CD4-positive, alpha-beta T cell treated with Interleukin-12 subunit alpha and Interleukin-12 subunit beta, for 1 hour (primary cell): ENCODE measurements at places on chromosomes 16 and 17.
A peak's percentile ranks its signal among the peaks of the same experiment; 100 is the strongest.

DNA sequence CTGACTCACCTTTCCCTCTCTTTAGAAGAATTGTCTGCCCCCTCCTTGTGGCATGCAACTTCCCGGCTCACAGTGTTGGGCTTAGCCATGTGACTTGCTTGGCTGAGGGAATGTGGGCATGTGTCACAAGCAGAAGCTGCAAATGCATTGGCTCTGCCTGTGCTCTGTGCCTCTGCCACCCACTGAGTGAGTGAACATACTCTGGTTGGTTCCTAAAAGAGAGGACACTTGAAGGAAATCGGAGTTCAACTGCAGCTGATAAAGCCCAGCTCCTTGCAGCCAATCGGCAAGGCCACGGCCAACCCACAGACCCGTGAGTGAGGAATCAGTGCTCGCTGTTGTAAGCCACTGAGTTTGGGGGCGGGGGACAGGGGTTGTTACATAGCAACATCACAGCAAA lies 10.9 kb upstream of the GINS2 start:
- DNase-seq, result no peak

- no peak for DNase-seq
These were observed 32.2 kb downstream of the BAHCC1 start for GRCh38 chr17:81427173-81428120.

DNA sequence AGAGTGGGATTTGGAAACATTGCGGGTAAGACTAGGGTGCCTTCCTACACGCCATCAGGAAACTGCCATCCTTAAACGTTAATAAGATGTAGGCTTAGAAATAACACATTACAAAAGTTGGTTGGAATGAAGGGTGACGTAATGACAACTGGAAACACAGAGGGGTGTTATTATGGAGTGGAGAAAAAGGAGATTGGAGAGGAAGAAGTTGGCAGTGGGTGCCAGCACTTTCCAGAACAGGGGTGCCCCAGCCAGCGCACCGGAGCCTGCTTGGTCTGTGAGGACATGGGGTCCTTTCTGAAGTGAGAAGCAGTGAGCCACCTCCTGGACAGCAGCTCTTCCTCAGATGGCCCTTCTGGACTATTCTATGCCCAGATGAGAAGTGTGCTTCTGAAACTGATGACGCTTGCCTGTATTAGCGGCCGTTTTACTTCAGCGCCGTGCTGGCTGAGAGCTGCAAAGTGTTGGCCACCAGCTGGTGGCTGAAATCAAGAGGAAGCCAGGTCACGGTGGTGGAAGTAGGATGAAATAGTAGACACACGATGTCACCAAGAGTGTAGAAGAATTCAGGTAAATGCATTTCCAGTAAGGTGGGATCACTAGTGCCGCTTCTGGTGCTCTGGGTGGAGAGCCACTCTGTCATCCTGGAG lies 244.8 kb downstream of the NTN1 start:
- no peak for DNase-seq

DNA sequence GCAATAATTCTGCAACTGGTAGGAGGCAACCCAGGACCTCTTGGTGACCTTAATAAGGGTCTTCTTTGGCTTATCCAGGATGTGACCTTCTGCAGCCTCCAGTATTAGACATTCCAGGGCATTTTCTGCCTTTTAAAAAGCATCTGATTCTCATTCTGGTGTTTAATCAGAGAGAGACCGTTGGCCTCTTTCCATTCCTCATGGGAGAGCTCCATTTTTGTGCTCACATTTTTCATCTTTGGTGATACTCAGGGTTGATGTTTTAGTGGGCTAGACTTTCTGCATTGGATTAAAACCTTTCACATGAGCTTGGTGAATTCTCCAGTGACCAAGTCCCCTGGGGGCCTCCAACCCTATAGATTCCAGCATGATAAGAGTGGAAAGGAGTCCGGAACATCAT lies 150.2 kb upstream of the CACNG5 start:
- DNase-seq, result no peak

GRCh38 chr16:3038256-3038655 lies 1.5 kb upstream of the BICDL2 start:
- no peak for DNase-seq

DNA sequence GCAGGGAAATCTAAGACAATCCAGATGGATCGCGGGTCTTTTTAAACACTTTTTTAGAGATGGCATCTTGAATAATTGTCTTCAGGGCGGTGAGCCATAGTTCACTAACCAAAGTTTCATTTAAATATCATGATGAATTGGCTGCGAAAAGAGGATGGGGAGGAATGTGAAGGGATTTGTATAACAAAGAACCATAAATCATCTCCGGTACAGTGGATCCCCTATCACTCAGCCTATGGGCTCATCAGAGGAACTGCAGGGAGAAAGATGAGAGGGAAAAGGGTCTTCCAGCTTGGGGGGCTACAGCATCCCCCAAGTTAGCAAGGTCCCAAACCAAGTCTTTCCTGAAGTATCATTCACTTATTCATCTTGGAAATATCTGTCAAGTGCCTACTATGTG lies 16.7 kb upstream of the DDX52 start:
- DNase-seq, result no peak

DNA sequence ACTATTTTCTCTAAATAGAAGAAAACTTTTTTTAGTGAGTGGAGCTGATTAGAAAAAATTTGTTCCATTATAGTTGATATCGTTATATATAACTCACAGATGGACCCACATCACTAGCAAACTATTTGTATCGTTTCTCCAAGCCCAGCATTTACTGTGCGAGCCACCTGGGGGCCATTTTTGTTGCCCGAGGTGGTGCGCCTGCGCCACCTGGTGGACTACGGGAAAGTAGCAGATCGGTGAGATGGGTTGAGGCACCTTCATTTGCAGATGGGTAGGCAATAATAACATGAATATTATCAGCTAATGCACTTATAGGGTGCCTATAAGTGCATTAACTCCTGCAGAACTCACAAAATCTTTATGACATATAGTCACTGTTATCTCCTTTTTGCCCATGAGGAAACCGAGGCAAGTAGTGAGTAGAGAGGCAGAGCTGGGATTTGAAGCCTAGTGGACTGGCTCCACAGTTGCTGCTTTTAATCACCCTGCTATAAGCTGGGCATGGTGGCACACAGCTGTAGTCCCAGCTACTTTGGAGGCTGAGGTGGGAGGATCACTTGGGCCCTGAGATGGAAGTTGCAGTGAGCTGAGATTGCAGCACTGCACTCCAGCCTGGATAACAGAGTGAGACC lies 23.2 kb upstream of the NTN1 start:
- peak; percentile 84 for DNase-seq

- DNase-seq, result no peak
These were observed 28.2 kb downstream of the SNX20 start for GRCh38 chr16:50652836-50653425.

DNA sequence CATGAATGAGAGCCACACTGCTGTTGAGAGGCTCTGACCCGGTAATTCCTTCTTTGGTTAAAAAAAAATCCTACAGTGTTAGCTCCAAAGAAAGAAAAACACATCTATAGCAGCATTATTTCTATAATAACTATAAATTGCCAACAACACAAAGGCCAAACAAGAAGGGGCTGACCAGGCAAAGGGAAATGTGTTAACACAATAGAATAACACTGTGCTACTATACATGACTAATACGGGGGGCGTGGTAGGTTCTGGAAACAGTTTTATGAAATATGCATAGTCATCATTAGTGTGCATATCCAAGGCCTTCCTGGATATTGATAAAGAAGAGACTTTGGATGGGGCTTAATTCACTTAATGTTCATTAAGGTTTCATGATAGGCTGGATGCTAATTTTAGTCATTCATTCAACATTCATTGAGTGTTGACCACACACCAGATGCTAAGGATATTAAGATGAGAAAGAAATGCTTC lies 50.0 kb upstream of the CCL1 start:
- DNase-seq, result no peak

DNA sequence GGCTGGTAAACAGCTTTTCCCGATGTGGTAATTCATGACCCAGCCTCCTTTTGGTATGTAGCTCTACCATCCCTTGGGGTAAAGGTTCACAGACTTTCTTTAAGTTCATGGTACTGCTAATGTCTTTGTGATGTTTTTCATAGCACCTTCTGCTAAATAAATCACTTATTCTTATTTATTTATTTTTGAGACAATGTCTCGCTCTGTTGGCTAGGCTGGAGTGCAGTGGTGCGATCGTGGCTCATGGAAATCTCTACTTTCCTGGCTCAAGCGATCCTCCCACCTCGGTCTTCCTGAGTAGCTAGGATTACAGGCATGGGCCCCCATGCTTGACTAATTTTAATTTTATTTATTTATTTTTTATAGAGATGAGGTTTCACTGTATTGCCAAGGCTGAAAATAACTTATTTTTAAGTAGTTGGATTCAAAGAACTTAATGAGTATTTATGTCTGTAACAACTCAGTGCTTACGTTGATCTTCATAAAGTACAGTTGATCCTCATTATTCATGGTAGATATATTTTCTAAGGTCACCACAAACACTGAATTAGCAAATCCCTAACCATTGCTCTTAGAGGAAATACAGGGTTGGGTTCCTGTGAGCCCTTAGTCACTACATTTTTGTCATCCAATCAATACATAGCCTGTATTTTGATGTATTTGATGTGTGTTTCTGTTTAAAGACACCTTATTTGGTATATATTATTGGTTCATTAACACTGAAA lies 97.1 kb downstream of the SHISA9 start:
- DNase-seq, result no peak

DNA sequence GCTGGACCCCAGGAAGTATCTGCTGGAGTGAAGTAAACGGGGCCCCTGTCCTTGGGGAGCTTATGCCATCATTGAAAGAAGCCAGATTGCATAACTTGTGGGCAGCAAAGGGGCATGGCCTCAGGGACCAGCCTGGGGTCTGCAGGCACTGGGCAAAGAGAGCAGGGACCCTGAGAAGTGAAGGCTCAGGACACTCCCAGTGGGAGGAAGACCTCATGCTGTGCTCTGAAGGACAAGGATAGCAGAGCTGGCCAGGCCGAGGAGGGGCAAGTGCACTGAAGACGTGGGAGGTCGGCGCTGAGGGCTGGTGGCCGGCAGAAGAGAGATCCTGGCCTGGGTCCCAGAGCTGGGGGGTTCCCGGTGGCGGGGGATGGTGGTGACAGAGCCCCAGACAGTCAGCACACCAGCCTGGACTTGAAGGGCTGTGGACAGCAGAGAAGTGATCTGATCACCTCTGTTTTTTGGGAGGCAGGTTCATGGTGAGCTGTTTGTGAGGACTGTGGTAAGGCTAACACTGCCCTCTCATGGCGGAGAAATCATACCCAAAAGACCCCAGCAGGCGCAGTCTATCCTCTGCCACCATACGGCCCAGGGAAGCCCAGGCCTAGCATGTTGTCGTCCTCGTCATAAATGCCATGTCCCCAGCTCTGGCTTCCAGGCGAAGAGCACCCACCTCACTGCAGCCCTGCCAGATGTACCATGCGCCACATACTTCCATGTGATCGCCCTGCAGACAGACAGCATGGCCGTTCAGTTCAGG lies 7.1 kb upstream of the CNP start:
- no peak for DNase-seq

DNA sequence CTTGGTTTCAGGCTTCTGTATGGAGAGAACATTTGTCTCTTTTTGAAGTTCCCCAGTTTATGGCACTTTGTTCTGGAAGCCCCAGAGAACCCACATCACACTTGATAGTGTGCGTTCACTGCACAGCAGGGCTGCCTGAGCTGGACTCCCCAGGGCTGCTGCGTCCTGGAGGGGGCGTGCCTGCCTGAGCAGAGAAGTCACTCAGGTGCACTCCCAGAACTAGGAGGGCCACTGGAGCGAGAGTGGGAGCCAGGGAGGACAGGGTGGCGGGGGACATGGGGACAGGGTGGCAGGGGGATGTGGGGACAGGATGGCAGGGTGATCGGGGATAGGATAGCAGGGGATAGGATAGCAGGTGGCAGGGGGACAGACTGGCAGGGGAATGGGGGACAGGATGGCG lies 43.9 kb upstream of the ZNF469 start:
- no peak for DNase-seq

DNA sequence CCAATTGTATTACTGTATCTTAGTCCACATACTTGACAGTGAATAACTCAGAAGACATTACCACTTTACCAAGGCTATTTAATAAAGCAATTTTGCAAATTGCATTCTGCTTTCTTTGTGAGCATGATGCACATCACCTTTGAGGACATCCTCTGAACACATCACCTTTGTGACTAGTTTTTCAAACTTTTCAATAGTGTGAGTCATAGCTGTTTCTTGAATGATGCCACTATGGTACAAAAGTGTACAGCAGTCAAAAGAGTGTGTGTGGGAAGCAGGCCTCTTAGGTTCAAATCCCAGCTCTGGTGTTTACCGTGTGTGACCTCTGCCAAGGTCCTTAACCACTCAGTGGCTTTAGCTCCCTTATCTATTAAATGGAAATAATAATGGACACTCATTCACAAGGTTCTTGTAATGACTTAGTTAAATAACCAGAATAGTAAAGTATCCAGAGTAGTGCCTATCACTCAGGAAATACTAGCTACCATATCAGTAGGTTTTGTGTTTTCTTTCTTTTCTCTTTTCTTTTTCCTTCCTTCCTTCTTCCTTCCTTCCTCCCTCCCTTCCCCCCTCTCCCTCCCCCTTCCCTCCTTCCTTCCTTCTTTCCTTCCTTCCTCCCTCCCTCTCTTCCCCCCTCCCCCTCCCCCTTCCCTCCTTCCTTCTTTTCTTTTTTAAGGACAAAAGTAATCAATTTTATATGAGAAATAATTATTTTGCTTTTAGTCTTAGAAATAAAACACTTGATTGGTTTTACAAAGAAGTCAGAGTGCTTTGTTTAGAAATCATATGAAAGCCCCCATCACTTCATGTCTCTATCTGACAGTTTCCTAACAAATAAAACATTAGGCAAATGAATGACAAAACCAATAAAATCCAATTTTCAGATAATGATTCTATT lies 178.9 kb downstream of the MYO1D start:
- no peak for DNase-seq

- DNase-seq, result no peak
These were observed 14.3 kb upstream of the HNF1B start for GRCh38 chr17:37759014-37759637.
